ENCODE measurements at places on chromosomes 6 and 20.
A peak's percentile ranks its signal among the peaks of the same experiment; 100 is the strongest.

- no peak for DNase-seq
Observed at GRCh38 chr6:169427856-169428255, 174.2 kb upstream of the THBS2 start.

DNA sequence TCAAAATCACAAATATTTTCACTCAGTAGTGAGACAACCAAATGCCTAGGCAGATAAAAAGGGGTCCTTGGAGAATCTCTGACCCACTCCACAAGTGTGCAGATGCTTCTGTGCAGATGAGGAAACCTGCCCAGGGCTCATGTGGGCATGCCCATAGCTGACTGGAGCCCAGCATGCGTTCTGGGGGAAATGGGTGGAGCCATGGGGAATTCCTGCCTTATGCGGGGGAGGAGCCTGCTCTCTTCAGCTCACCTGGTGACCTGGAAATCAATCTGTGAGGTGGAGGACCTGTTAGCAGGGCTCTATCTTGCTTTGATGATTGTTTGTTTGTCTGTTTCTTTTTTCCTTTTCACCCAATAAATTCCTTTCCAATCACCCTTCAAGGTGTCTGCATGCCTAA is 23.4 kb upstream of the PLN start:
- DNase-seq = no peak

GRCh38 chr6:130900913-130901312 is 73.7 kb downstream of the SMLR1 start:
- DNase-seq = no peak

- no peak for DNase-seq
Observed at GRCh38 chr6:51678905-51679620, 408.4 kb downstream of the PKHD1 start.

GRCh38 chr20:34175879-34176278 is 63.8 kb upstream of the EIF2S2 start:
- DNase-seq = no peak

DNA sequence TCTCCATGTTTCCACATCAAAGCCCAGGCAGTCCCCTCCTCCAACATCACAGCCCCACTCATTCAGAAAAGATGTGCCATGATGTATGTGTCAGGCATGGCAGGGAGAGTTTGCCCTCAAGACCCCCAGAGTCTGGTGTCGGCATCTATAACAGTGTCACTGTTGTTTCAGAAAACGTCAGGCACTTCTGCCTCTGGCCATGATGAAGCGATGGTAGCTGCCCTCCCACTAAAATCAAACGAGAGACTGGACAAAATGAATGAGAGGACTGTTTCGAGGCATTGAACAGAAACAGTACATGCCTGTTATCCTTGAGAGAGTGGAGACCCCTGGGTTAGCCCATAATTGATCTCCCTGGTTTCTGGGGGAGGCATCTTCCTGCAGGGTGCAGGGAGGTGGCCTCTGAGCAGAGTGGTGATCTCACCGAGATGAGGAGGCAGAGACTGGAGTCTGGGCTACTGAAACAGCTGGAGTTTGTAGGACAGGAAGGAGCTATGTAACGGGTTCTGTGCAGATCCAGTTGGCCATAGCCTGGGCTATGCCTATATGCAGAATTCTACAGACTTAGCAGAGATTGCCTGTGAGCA is 144.5 kb downstream of the SYCP2 start:
- peak; percentile 41 for DNase-seq

DNA sequence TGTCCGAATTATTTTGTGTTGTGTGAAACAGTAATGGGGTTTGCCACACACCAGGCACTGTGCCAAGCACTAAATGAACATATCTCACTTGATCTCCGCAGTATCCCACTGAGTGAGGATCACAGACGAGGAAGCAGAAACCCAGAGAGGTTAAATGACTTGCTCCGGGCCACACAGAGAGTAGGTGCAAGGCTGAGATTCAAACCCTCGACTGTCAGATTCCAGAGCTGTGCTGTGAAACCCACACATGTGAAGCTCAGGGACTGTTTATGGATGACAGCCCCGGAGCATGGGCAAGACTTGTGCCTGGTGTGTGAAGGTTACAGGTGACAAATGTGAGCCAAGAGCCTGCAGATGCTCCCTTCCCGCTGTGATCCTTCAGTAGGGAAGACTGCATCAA is 87.8 kb upstream of the SIRPA start:
- DNase-seq = no peak

GRCh38 chr20:24617757-24618450 is 148.5 kb downstream of the SYNDIG1 start:
- no peak for DNase-seq

- no peak for DNase-seq
Observed at GRCh38 chr6:163308629-163309440, 105.7 kb upstream of the QKI start.

GRCh38 chr20:20192366-20192765 is 140.0 kb downstream of the CFAP61 start:
- no peak for DNase-seq

DNA sequence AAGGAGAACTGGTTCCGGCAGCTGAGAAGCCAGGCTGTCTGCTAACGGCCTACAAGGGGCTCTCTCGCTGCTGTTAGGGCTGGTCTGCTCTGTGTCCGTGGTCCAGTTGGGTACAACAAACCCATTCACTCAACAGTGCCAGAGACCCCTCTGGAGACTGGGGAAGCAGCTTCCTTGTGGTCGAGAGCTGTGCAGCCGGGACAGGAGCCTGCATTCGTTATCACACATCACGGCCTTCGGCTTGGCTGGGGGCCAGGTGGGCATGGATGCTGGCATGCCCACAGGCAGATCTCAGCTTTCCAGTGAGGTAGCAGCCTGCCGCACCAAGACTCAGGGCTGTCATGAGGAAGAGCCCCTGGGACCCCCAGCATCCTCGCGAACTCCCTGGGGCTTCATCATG is 124.7 kb downstream of the PREX1 start:
- no peak for DNase-seq

GRCh38 chr6:36596356-36596755 is 2.2 kb downstream of the SRSF3 start:
- peak; percentile 12 for DNase-seq

GRCh38 chr20:17895641-17896171 is 72.9 kb downstream of the SNX5 start:
- no peak for DNase-seq

GRCh38 chr6:19432966-19433498 is 404.1 kb upstream of the ID4 start:
- no peak for DNase-seq

DNA sequence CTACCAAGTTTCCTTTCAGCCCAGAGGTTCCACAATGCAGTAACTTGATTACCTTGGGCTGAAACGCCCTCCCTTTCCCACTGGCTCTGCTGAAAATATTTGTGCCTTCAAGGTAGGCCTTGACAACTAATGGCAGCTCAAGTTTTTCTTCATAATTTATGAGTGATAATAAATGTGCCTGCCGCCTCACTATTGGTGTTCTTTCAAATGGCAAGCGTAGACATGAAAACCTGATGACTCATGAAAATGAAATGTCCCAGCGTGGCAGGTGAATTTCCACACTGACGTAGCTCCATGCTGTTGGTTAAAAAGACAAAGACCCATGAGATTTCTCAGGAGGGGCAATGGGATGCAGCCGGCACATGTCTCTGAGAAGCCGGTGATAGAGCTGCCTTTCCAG is 107.2 kb upstream of the GGTLC1 start:
- no peak for DNase-seq

GRCh38 chr6:155936127-155936526 is 480.5 kb upstream of the NOX3 start:
- DNase-seq = no peak

DNA sequence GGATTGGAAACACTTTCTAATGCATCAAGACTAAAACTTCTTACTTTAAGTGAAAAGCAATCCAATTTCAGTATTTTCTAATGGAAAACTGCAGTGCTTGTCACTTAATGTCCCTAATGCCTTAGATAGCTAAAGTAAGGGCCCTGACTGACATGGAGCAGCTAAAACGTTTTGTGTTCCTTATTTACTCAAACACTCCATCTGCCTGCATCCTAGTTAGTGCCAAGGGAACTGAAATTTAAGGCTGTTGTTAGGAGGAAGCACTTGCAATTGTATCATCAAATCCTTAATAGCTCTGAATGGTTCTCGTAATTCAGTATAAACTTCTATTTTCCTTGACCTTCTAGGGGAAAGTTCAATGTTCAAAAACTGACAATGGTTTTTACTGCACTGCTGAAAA is 127.4 kb downstream of the GJA10 start:
- DNase-seq = no peak
